ENCODE measurements at places on chromosomes 11 and 22.
A peak's percentile ranks its signal among the peaks of the same experiment; 100 is the strongest.

DNA sequence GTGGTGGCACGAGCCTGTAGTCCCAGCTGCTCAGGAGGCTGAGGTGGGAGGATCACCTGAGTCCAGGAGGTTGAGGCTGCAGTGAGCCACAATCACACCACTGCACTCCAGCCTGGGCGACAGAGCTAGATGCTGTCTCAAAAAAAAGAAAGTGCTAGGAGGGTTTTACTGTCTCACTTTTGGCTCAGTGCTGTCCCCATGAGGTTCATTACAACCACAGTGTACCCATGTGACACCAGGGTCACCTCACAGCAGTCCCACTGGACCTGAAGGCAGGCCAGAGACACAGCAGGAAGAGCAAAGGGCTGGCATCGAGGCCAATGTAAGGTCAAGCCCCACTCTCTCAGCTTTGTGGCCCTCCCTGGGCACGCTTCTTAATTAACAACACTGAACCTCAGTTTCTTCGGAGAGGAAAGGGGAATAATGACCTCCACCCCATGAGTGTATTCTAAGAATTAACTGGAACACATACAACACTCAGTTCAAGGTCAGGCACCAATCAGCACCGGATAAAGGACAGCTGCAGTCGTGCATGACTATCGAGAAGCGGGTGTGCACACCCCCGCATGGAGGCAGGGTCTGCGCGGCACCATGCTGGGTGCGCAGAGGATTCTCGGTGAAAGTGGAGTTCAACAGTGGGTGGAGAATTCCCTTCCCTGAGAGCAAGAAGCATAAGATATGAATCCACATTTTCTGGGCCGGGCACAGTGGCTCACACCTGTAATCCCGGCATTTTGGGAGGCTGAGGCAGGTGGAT lies 30.9 kb upstream of the BAIAP2L2 start:
- H3K4me1 ChIP-seq = peaks cover 10% of the 10 kb centered on the region
- H3K4me3 ChIP-seq = no peak overlapping the region
- DNase-seq = no peak
- H3K27ac ChIP-seq = no peak overlapping the region

GRCh38 chr11:123374622-123374968 lies 55.5 kb upstream of the GRAMD1B start:
- H3K4me3 ChIP-seq = no peak overlapping the region
- H3K4me1 ChIP-seq = no peaks in the 10 kb centered on the region
- H3K36me3 ChIP-seq = no peaks in the 10 kb centered on the region
- H3K27ac ChIP-seq = no peak overlapping the region

GRCh38 chr11:74169738-74170458 lies 904 bp downstream of the C2CD3 start:
- H3K4me1 ChIP-seq = peaks cover 6% of the 10 kb centered on the region
- H3K36me3 ChIP-seq = peaks cover 12% of the 10 kb centered on the region
- H3K4me3 ChIP-seq = no peak overlapping the region
- no peak for DNase-seq
- no peak overlapping the region for H3K27ac ChIP-seq
- H3K27me3 ChIP-seq = no peaks in the 10 kb centered on the region

DNA sequence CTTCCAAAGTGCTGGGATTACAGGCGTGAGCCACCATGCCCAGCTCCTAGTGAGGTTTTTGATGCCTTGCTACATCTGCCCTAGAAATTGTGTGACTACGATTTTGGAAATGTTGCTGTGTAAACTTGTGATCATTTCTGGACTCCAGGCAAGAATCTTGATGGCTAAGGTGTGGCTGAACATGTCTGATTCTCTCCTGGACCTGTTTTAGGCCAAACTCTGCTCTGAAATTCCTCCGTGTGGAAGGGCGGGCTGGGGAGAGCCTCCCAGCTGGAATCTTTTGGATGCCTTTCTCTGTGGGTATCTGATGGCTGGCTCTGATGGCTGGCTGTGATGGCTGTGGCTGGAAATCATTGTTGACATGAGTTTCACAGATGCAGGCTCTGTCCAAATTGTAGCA lies 8.2 kb downstream of the PNPLA3 start:
- H3K4me1 ChIP-seq = peaks cover 5% of the 10 kb centered on the region
- H3K27ac ChIP-seq = no peak overlapping the region
- H3K27me3 ChIP-seq = no peaks in the 10 kb centered on the region
- H3K36me3 ChIP-seq = peaks cover 68% of the 10 kb centered on the region
- no peak overlapping the region for H3K4me3 ChIP-seq

DNA sequence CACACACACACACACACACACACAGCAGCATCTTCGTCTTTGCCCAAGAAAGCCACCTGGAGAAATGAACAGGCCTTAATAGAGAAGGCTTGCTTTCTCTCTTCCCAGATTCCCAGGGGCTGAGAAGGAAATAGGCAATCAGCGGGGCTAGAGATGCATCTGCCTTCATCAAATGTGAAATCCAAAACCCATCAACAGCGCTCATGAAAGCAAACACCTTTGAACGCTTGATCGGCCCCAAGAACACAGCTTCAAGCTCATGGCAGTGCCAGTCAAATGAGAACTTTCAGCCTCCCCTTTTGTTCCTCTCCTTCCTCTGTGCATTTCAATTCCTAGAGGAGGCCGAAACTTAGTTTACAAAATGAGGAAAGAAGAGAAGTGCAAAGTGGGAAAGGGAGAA lies 122.7 kb downstream of the EFCAB6 start:
- H3K4me3 ChIP-seq = no peak overlapping the region
- H3K27ac ChIP-seq = no peak overlapping the region
- peaks cover 60% of the 10 kb centered on the region for H3K27me3 ChIP-seq
- DNase-seq = no peak

GRCh38 chr11:859394-860131 lies 16.9 kb downstream of the TSPAN4 start:
- no peak overlapping the region for H3K4me3 ChIP-seq
- peak; percentile 64 for DNase-seq
- H3K36me3 ChIP-seq = peaks cover 31% of the 10 kb centered on the region
- no peaks in the 10 kb centered on the region for H3K4me1 ChIP-seq
- H3K27ac ChIP-seq = no peak overlapping the region
- no peaks in the 10 kb centered on the region for H3K27me3 ChIP-seq

GRCh38 chr11:67614730-67615714 lies 8.3 kb downstream of the NDUFV1 start:
- peaks cover 17% of the 10 kb centered on the region for H3K36me3 ChIP-seq
- H3K4me3 ChIP-seq = peak overlapping the region; percentile 53
- peak; percentile 52 for DNase-seq
- peak overlapping the region; percentile 79 for H3K27ac ChIP-seq

GRCh38 chr22:45303181-45303580 lies 6.6 kb upstream of the FAM118A start:
- H3K4me1 ChIP-seq = peaks cover 5% of the 10 kb centered on the region
- no peak overlapping the region for H3K27ac ChIP-seq
- H3K27me3 ChIP-seq = no peaks in the 10 kb centered on the region

GRCh38 chr22:41929418-41929810 lies 2.8 kb upstream of the TNFRSF13C start:
- H3K4me1 ChIP-seq = no peaks in the 10 kb centered on the region
- no peak overlapping the region for H3K4me3 ChIP-seq
- peaks cover 11% of the 10 kb centered on the region for H3K27me3 ChIP-seq
- H3K36me3 ChIP-seq = no peaks in the 10 kb centered on the region
- no peak for DNase-seq

DNA sequence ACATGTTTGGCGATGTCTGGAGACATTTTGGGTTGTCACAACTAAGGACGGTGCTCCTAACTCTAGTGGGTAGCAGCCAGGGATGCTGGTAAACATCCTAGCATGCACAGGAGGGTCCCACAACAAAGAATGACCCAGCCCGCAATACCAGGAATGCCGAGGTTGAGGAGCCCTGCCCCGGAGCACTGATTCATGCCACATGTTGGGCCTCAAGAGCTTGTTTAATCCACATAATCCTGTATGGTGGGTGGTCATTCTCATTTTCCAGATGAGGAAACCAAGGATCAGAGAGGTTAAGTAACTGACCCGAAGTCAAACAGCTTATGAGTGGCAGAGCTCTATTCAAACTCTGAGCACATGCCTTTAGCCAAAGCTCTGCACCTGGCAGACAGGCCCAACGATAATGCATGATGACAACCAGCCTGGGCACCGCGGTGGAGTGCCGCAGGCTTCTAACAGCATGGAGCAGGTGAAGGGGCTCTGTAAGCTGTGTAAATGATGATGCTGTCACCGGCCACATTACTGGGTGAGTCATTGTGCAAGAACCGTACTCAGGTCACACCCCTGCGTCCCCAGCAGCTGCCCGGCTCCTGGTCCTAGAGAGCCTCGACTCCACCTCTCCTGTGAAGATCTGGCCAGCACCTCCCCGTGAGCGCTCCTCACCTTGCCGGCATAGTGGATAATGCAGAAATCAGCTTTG lies 58.6 kb downstream of the APOL1 start:
- no peak overlapping the region for H3K4me3 ChIP-seq
- no peaks in the 10 kb centered on the region for H3K27me3 ChIP-seq
- DNase-seq = no peak

GRCh38 chr22:41957941-41958556 lies 6.1 kb downstream of the SMIM45 start:
- H3K27me3 ChIP-seq = no peaks in the 10 kb centered on the region
- H3K36me3 ChIP-seq = peaks cover 4% of the 10 kb centered on the region
- no peak overlapping the region for H3K27ac ChIP-seq
- H3K4me1 ChIP-seq = peaks cover 6% of the 10 kb centered on the region
- DNase-seq = no peak
- no peak overlapping the region for H3K4me3 ChIP-seq

GRCh38 chr11:60183591-60184205 lies 815 bp upstream of the MS4A6A start:
- H3K4me3 ChIP-seq = no peak overlapping the region
- peaks cover 8% of the 10 kb centered on the region for H3K4me1 ChIP-seq
- no peaks in the 10 kb centered on the region for H3K36me3 ChIP-seq
- no peaks in the 10 kb centered on the region for H3K27me3 ChIP-seq
- no peak for DNase-seq

- no peak overlapping the region for H3K4me3 ChIP-seq
- no peak overlapping the region for H3K27ac ChIP-seq
- DNase-seq = no peak
- no peaks in the 10 kb centered on the region for H3K4me1 ChIP-seq
- H3K27me3 ChIP-seq = no peaks in the 10 kb centered on the region
Measured at GRCh38 chr22:23518376-23519187, 61.5 kb downstream of the IGLL1 start.

GRCh38 chr11:121063728-121064127 lies 37.3 kb upstream of the TECTA start:
- H3K27ac ChIP-seq = no peak overlapping the region
- H3K4me3 ChIP-seq = no peak overlapping the region
- peak; percentile 11 for DNase-seq
- no peaks in the 10 kb centered on the region for H3K4me1 ChIP-seq

DNA sequence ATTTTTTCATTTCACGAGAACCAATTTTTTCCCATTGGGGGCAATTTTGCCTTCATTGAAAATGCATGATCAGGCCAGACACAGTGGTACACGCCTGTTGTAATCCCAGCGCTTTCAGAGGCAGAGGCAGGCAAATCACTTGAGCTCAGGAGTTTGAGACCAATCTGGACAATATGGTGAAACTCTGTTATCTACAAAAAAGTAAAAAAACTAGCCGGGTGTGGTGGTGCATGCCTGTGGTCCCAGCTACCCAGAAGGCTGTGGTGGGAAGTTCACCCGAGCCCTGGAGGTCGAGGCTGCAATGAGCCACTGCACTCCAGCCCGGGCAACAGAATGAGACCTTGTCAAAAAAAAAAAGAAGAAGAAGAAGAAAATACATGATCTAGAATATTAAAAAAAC lies 19.2 kb upstream of the UPK3A start:
- no peak overlapping the region for H3K4me3 ChIP-seq
- no peaks in the 10 kb centered on the region for H3K36me3 ChIP-seq
- no peak for DNase-seq
- H3K27ac ChIP-seq = no peak overlapping the region
- H3K27me3 ChIP-seq = no peaks in the 10 kb centered on the region
- H3K4me1 ChIP-seq = peaks cover 8% of the 10 kb centered on the region

DNA sequence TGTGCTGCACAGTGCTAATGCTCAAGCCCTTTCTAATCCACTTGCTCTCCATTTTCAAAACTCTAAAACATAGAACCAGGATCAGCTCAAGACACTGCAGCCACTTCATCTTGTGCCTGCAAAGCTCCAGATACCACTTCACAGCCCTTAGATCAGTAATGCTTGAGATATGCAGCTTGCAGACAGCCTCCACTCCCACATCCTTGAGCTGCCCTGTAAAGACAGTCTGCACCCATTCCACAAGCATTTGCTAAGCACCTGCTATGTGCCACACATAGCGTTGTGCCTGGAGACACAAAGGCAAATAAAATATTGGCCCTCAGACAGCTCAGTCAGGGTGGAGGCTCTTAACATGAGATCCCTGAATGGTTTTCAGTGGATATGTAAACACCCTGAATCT lies 192.5 kb upstream of the SNX19 start:
- no peaks in the 10 kb centered on the region for H3K4me1 ChIP-seq
- H3K4me3 ChIP-seq = no peak overlapping the region
- no peak for DNase-seq
- no peaks in the 10 kb centered on the region for H3K36me3 ChIP-seq
- no peak overlapping the region for H3K27ac ChIP-seq
